ENCODE measurements at places on chromosomes 16 and 17.
A peak's percentile ranks its signal among the peaks of the same experiment; 100 is the strongest.

- no peak for DNase-seq
These were observed 6.3 kb downstream of the SOX8 start for GRCh38 chr16:987906-988305.

- peak; percentile 49 for DNase-seq
These were observed 144.8 kb upstream of the RPH3AL start for GRCh38 chr17:497241-498034.

DNA sequence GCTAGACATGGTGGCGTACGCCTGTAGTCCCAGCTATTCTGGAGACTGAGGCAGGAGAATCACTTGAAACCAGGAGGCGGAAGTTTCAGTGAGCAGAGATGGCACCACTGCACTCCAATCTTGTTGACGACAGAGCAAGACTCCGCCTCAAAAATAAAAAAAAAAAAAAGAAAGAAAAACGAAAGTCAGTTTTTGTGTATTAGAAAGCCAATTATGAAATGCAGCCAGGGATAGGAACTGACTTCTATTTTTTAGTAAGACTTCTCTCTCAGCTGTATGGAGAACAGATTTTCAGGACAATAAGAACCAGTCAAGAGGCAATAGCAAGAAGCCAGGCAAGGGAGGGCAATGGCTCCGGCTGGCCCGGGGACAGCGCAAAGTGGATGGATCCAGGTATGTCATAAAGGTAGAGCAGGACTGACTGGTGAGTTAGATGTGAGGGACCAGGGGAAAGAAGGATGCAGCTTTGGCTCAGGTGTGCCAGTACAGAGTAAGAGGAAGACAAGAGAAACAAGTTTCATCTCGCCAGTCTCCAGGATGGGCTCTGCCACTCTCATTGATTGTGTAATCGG lies 12.5 kb upstream of the CCL1 start:
- no peak for DNase-seq

GRCh38 chr16:88830783-88831182 lies 19.1 kb upstream of the APRT start:
- DNase-seq: no peak

DNA sequence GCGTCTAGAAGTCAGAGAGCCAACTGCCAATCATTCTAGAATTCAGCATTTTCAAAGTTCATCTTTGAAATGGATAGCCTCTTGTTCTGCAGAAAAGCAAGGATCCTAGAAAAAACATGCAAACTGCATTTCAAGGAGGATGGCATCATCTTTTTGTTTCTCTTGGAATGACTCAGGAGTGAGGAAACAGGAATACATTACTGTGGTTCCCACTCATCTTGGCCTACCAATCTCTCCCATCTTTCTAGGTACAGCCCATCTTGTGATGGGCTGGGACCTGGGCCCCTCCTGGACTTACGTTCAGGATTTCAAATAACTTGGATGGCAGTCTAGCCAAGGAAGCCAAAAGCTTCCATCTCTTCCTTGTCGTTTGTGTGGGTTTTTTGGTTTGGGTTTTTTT lies 363.4 kb downstream of the CDH13 start:
- peak; percentile 62 for DNase-seq

DNA sequence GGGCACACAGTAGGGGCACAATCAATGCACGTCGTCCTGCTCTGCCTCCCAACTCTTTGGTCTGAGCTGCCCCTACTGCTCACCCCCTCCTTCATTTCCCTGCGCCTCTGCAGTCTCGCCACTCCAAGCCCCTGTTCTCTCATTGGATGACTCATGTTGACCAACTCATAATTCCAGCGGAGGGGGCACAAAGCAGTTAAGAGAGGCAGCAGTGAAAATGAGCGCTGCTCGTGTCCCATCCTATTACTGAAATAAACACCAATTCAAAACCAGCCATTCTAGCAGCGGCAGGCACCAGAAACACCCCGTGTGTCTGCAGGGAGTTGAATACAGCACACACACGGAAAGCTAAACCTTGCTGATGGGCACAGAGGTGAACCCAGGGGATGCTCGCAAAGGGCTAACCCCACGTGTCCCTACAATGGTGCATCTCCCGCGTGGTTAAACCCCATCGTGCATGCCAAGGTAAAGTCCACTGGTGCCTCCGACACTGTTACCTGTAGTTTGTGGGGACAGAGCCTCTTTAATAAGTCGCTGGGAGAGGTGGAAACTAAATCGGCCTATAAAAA lies 310.4 kb downstream of the XYLT1 start:
- DNase-seq: peak; percentile 45

DNA sequence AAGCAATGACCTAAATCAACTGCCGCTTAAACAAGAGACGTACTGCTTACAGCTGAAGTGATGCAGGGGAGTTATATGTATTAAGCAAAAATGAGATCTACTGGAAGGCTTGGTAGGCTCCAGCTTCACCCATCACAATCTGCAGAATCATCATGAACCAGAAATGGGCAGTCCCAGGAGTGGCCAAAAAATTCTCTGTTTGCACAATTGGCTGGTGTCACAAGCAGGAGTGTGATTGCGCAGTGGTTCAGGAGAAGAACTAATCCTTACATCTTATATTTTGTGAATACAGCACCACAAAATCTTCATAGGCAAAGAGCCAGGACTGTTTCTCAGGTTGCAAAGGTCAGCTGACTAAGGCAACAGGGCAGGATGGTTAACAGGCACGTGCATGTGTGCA lies 75.9 kb downstream of the CES1 start:
- no peak for DNase-seq

DNA sequence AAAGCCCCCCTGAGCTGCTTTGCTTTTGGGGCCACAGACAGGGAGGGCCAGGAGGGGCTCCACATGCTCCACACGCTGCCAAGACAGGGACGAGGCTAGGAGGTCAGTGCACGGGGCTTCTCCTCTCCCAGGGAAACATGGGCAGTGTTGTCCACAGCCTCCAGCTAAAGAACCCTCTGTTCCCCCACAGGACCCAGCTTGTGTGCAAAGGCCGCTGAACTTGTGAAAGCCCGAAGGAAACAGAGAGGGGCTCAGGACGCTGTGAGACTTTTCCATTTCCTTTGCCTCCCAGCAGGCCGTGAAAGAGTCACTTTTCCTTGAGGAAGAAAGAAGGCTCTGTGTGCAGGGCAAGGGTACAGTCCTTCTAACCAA lies 9.7 kb downstream of the CDRT4 start:
- DNase-seq: peak; percentile 38

DNA sequence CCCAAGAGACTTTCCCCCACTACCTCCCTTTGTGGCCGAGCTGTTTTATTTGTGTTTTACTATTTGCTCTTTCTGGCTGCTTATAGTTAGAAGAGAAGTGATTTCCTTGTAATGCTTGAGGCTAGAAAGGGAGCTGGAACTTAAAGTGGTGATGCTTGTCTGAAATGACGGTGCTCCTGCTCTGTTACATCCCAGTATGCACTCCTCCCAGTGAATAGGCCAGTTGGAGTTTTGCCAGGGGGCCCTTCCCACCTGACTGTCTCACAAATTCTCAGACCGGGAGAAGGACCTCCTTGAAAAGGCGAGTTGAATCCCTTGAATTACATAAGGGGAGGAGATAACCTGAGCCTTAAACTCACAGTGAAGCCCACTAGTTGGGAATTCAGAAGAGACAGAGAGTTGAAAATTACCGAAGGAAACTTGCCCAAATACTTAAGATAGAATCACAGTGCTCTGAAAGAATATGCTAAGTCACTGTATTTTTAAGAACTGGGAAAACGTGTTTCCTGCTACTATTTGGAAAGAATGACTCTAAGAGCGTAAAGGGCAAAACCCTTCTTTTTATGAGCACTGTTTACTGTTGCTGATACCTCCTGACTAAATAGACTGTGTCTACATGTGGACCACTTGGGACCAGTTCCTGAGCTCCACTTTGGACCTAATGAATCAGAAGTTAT lies 84.7 kb upstream of the CLEC3A start:
- no peak for DNase-seq

DNA sequence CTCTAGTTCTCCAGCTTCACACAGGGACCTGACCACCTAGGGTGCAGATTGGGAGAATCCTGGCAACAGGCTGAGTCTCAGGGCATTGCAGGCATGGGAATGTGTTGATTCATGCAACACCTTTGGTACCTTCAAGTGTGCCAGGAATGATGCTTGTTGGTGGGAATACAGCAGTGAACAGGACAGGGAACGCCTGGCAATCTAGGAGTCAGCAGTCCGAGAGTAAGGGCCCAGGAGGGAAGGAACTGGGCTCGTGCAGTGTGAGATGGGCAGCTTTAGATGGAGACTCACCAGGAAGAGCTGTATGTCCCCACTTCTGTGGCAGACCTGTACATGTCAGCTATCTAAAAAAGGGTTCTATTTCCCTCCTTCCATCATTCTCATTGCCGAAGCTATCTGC lies 12.0 kb upstream of the MRC2 start:
- DNase-seq: no peak

GRCh38 chr16:87836844-87837581 lies 32.3 kb downstream of the SLC7A5 start:
- no peak for DNase-seq

- no peak for DNase-seq
These were observed 65.5 kb downstream of the IRX6 start for GRCh38 chr16:55389426-55390073.

GRCh38 chr16:58026139-58026704 lies 668 bp downstream of the MMP15 start:
- peak; percentile 35 for DNase-seq

- DNase-seq: peak; percentile 46
These were observed 11.8 kb downstream of the HID1 start for GRCh38 chr17:74960570-74961342.

DNA sequence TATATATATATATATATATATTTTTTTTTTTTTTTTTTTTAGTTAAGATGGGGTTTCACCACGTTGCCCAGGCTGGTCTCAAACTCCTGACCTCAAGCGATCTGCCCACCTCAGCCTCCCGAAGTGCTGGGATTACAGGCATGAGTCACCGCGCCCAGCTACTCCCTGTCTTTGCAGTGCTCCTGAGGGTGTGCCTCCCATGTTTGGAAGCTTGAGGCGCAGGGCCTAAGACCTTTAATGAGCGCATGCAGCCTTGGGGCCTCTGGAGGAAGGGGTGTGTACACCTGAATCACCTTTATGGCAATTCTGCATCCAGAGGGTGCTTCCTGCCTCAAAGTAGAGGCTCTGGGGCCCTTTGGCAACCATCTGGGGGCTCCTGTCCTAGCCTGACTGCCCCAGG lies 219.4 kb upstream of the CIBAR2 start:
- no peak for DNase-seq

DNA sequence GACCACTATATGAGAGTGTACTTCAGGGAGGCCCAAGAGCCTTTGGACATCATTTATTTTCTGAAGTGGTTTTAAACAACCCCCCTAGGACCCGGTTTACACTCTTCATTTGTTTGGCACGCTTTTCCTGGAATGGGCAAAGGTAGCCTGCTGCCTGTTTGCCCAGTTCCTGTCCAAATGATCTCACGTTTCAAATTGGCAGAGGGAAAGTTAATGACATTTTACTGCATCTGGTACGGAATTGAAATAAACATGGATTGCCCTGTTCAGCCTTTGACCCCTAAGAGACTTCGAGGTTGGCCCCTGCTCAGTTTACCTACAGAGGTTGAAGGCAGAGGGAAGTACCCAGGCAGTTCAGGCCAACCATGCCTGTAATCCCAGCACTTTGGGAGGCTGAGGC lies 5.8 kb upstream of the RPRML start:
- no peak for DNase-seq

GRCh38 chr16:50702725-50703124 lies 9.3 kb downstream of the NOD2 start:
- DNase-seq: no peak

GRCh38 chr17:28385406-28385805 lies 13.9 kb downstream of the SARM1 start:
- DNase-seq: no peak

GRCh38 chr17:49634485-49634860 lies 43.4 kb downstream of the SPOP start:
- DNase-seq: no peak

- DNase-seq: peak; percentile 55
These were observed 7.4 kb downstream of the FOXF1 start for GRCh38 chr16:86517652-86518258.

- DNase-seq: no peak
These were observed 6.5 kb downstream of the TM4SF5 start for GRCh38 chr17:4777969-4778760.

DNA sequence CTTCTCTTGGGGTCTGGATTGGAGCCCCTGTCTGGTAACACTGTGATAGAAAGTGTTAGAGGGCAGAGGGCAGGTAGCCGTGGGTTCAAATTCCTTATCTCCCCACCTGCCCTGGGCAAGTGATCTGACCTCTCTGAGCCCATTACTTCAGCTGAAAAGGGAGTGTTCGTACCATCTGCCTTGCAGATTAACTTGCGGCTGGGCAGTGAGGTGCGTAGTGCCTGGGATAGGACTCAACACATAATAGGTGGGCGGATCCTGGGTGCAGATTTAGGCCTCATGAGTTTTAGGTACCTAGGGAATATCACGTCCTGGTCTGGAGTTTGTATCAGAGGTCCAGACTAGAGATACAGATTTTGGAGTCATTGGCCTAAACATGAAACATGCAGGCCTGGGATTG lies 329.6 kb downstream of the CPPED1 start:
- DNase-seq: no peak

- no peak for DNase-seq
These were observed 2.5 kb upstream of the CYB561 start for GRCh38 chr17:63448655-63449054.

DNA sequence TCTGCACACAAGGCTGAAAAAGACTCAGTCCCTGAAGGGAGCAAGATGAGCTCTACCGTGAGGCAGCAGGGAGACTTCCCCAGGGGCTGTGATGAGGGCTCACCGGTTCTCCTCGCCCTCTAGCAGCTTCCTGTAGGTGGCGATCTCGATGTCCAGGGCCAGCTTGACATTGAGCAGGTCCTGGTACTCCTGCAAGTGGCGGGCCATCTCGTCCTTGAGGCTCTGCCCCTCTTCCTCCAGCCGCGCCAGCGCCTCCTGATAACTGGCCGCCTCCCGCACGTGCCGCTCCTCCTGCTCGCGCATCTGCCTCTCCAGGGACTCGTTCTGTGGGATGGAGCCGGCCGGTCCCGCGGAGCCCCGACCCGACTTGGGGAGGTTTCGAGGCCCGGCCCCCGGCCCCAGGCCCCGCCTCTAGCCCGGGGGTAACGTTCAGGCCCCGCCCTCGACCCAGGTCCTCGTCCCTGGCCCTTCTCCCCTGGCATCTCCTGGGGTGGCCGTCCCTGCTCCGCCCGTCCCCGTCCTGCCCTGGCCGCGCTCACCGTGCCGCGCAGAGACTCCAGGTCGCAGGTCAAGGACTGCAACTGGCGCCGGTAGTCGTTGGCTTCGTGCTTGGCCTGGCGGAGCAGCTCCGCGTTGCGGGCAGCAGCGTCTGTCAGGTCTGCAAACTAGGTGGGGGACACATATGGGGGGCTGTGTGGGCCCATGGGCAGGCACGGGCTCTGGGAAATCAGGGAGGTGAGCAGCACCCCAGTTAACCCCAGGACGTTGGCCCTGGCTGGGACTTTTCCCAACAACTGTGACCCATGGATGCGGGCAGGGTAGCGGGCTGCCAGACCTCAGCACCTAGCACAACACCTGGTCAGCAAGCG lies 3.9 kb downstream of the GFAP start:
- DNase-seq: peak; percentile 51

- DNase-seq: no peak
These were observed 156.0 kb upstream of the SALL1 start for GRCh38 chr16:51306886-51307595.

Data from fibroblast of skin of scalp (primary cell).